Stimulated activated CD8-positive, alpha-beta memory T cell treated with anti-CD3 and anti-CD28 coated beads, Interleukin-4, amount 100 ng/mL, for 1 hour (primary cell): ENCODE measurements at places on chromosomes 2 and 18.

DNA sequence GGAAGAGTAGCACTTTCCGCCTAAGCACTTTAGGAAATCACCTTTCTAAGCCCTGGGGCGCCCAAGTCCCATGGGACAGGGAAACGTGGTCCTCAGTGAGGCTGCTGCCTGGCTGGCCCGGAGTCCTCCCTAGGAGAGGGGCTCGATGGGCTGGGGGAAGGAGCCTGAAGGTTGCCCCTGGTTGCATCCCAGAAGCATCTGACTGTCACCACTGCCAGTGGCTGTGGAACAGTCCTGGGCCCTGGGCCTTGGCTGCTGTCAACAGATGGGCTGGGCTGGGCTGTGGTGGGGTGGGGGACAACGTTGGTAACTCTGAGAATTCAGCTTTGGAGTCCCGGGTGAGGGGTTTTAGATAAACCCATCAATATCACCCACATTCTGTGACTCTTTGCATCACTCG lies 22.5 kb downstream of the ASB1 start:
- no peak for DNase-seq

DNA sequence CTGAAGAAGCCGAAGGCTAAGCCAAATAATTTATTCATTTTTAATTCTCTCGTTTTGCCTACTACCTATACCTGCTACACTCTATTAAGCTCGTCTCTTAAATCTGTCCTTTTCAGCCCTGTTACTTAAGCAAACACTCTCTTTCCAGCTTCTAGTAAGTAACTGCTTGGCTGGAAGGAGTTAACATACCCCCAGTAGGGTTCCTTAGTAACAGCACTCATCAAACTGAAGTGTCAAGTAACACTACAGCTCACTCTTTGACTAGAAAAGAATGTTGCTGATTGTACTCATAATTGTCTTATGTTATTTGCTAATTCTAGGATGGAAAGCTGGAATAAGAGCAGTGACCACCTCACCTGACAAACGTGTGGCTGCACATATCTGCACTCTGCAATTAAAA lies 120.0 kb upstream of the SCN7A start:
- DNase-seq: no peak

DNA sequence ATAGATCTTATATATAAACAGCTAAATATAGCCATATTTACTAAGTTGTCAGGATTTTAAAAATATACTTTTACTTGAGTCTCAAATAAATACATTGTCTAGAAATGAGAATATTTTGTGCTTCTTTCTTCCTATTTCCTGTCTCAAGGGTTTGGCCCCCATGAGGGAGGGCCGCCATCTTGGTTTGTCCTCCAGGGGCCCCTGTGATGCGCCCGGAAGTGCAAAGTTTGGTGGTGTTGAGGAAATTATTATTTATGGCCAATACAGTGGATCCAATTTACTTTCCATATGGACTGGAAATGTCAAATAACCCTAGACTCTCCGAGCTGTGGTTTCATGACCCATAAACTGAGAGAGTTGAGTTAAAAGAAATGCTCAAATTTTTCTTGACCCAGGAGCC lies 104.7 kb upstream of the OTOS start:
- DNase-seq: no peak

- DNase-seq: no peak
Measured at GRCh38 chr2:106124905-106125549, 69.1 kb downstream of the UXS1 start.

DNA sequence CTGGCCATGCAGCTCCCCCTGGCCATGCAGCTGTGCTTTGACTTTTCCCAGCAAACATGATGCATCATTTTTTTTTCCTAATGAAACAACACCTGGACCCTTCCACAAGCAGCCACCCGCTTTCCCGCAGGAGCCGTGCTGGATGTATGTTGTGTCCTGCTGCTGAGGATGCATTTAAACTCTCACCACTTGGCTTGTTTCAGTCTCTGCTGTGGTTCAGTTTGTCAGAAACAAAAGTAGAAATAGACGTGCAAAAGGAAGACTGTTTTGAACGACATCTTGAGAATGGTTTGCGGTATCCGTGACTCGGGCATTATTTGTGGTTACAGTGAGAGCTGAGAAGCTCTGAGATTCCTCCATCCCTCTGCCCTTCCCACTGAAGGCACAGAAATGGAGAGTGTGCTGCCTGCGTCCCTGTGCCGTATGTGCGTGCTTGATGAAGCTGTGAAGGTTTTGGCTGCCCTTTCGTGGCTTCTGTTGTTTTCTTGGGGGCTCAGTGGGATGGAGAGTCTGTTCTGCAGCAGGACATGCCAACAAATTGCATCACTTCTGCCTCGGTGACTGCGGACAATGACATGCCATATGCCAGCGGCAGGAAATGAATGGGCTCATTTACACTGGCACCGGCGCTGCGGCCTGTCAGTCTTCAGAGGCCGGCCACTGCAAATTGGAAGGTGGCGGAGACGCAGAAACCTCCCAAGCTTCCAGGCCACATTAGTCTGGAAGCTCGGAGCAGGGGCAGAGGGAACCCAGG lies 417.7 kb upstream of the SALL3 start:
- no peak for DNase-seq

DNA sequence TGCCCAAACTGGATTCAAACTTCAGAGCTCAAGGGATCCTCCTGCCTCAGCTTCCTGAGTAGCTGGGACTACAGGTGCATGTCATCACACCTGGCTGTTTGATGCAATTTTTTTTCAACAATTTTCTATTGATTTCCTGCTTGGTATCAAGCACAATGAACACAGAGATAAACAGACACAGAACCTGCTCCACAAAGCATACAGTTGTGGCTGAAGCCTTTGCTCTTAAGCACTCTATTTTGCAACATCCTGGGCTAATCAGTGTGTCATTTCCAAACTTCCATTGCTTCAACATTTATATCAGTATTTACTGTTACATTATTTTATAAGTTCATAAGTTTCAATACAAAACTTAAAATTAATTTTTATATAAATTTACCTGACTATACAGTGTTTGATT lies 79.4 kb downstream of the NEB start:
- DNase-seq: no peak
